ENCODE measurements at places on chromosomes 7 and 10. TPM values are rescaled to one million over a fixed set of nuclear protein-coding genes. Genes with fewer than 3 reads are reported as not detected.

DNA sequence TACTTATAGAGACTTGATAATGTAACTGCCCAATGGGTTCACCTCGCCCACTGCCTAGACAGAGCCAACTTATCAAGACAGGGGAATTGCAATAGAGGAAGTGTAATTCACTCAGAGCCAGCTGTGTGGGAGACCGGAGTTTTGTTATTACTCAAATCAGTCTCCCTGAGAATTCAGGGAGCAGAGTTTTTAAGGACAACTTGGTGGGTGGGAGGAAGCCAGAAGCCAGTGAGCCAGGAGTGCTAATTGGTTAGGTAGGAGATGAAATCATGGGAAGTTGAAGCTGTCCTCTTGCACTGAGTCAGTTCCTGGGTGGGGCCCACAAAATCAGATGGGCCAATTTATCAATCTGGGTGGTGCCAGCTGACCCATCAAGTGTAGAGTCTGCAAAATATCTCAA lies 20.1 kb upstream of the C7orf33 start:
- H3K27ac ChIP-seq = no peak overlapping the region
- H3K36me3 ChIP-seq = no peaks in the 10 kb centered on the region
- H3K4me1 ChIP-seq = no peaks in the 10 kb centered on the region

PTPRZ1 gene
- total RNA-seq = 0.87 TPM

- H3K36me3 ChIP-seq = no peaks in the 10 kb centered on the region
- H3K27ac ChIP-seq = no peak overlapping the region
- no peaks in the 10 kb centered on the region for H3K27me3 ChIP-seq
Measured at GRCh38 chr10:99276848-99277486, 41.3 kb upstream of the HPSE2 start.

DNA sequence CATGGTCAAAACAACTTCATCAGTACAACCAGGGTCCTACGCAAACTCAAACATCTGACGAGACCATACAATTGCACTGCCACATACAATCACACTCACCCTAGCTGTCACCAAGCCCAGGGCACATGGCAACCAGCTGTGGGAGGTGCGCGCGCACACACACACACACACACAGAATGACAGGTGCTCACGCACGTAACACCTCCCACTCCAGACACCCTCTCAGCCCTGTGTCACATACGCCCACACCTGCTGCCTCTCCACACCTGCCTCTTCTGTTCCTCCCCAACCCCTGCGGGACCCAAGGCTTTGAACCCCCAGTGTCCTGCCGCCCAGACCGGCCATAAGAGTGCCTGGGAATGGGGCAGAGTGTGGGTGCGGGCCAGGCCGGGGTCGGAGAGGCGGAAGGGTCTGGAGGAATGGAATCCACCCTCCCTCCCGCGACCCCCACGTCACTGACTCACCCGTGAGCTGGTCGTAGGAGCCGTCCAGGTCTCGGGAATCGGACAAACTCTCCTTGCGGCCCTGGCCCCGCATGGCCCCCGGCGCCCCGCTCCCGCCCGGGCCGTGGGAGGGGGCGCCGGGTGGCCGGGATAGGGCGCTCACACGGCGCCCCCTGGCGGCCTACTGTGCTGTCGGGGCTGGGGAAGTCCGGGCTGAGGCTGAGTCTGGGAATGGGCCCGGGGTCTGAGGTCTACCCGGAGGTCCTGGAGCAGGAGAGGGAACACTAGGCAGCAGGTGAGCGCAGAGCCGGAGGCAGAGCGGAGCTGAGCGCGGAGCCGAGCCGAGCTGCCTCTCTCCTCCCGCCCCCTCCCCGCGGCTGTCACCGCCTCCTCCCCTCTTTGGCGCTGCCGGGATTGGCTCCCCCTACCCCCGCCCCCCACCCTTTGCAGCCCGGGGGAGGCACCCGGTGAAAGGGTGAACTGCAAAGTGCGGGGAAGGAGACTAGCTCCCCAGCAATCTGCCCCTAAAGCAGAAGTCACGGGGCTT lies at the start of gene KCNIP2:
TSS of gene KCNIP2 (minus strand) at position 769 of the 990 bp plus-strand sequence. CDS start at position 537, 232 bp downstream.
- H3K4me3 ChIP-seq = no peak within 1 kb of the TSS
- no peak within 1 kb of the TSS for H3K27ac ChIP-seq
- DNase-seq = no peak
- no peaks in the 10 kb centered on the region for H3K36me3 ChIP-seq
- peaks cover 8% of the 10 kb centered on the region for H3K4me1 ChIP-seq
- H3K27me3 ChIP-seq = no peaks in the 10 kb centered on the region

POU6F2 gene
- total RNA-seq = 0.24 TPM

GRCh38 chr10:9012312-9012711 lies 957.8 kb downstream of the GATA3 start:
- no peak overlapping the region for H3K4me3 ChIP-seq
- H3K36me3 ChIP-seq = no peaks in the 10 kb centered on the region
- no peaks in the 10 kb centered on the region for H3K27me3 ChIP-seq
- H3K4me1 ChIP-seq = no peaks in the 10 kb centered on the region
- H3K27ac ChIP-seq = no peak overlapping the region

Measured in ovary (tissue), 10 donors.